HEK293T (cell line): ENCODE measurements at places on chromosomes 11 and 22.

GRCh38 chr11:103960108-103960507 lies 76.3 kb upstream of the DDI1 start:
- no peak for DNase-seq

GRCh38 chr11:93967258-93967657 lies 53.9 kb upstream of the HEPHL1 start:
- no peak for DNase-seq

GRCh38 chr11:133985981-133986944 lies 29.5 kb upstream of the IGSF9B start:
- no peak for DNase-seq

DNA sequence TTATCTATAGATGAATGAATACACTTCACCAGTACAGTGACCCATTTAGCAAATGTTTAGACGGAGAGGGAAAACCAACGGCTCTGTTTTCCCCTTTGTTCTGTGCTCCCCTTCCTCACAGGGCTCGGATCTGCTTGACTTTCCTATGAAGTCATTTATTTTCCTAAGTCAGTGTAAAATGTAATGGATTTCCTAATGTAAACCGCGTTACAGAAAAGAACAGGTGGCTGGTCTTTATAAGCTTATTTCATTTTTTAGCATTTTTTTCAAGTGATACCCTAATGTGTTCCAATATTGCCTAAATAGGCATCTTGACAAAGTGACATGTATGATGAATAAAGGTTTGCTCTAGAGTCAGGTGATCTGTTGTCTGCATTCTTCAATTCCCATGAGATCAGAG lies 207.5 kb downstream of the PGR start:
- no peak for DNase-seq

- no peak for DNase-seq
Observed at GRCh38 chr11:2802389-2803185, 83.0 kb downstream of the CDKN1C start.

GRCh38 chr11:74092425-74092824 lies 78.4 kb downstream of the C2CD3 start:
- no peak for DNase-seq

DNA sequence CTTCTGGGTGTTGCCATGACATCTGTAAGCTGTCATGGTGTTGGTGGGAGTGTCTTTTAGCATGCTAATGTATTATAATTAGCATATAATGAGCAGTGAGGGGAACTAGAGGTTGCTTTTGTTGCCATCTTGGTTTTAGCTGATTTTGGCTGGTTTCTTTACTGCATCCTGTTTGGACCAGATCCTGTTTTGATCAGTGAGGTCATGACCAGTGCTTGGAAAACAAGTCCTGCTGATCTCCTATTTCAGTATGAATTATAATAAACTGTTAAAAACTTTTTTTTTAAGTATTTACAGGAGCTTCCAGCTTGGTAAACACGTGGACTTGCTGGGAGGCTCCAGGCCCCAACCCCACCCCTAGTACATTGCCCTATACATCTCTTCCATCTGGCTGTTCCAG lies 30.5 kb upstream of the P4HA3 start:
- no peak for DNase-seq
